ENCODE measurements at places on chromosomes 5 and 9.

- DNase-seq: peak; percentile 16
These were observed 612.1 kb upstream of the CDH6 start for GRCh38 chr5:30581198-30581935.

DNA sequence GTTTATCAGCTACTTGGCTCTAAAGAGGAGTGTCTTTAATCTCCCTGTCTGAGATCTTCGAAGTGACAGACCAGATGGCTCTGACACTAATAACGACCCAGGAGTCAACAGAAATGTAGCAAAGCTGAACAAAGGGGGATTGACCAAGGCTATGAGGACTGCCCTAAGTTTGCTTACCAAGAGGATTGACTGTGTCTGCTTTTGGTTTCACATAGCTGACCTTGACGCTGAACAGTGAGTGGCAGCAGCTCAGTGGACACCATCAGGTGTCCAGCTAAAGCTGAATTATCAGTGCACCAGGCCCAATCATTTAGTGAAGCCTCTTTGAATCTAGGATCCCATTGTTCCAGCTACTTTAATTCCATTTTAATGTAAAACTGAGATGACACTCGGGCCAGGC, 262.6 kb downstream of the COX7C start:
- no peak for DNase-seq

- no peak for DNase-seq
These were observed 24.2 kb downstream of the PCDHGC5 start for GRCh38 chr5:141512911-141513626.

DNA sequence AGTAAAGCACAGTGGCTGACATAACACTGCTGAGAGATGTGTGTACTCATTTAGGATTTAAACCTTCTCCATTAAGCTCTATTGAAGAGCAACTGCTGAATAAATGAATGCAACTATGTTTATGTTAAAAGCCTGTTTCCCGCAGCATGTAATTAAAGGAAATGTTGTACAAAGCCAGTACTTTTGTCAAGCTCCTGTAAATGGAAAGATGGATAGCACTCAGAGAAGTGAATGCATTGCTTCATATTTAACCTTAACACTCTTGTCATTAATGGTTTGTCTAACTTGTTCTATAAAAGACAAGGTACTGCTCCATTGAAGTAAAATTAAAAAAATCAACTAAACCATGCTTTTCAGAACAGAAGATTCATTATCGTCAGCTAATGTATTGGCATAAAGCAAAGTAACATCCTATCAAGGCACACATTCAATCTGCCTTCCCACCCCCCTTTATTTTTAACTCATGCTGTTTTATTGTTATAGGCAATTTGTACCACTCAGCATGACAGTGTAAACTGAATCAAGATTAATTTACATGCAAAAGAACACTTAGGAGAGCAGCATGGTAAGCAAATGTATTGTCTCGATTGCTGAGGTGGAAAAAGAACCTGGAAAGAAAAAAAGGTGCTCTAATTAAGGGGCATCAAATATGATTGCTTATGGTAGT, 240.9 kb upstream of the TBCA start:
- DNase-seq: peak; percentile 89

- DNase-seq: no peak
These were observed 154.1 kb downstream of the OSTF1 start for GRCh38 chr9:75242426-75242825.
